ENCODE measurements at places on chromosomes 16 and 17.

GRCh38 chr16:76222087-76222486 lies 55.1 kb upstream of the CNTNAP4 start:
- DNase-seq, result no peak

DNA sequence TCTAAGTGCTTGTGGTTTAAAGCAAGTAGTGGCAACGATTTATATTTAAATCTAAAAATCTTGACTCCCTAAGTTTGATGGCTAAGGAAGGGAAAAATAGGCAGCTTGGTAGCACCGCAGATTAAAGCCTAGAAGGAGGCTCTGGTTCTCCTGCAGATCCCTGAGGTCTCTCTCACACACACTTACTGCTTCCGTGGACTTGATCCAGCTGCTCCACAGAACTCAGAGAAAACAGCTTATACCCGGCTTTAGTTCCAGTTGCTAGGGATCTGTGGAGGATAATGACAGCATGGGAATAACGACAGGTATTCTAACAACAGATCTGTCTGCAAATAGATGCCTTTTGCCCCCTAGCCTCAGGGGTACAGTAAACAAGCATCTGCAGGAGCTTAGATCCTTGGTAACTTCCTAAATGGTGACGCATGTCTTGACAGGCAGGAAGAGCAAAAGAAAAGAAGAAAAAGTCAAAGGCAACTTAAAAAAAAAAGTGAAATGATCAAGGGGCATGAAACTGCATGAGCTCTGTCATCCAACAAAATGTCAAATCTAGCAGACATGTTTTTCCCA lies 4.5 kb downstream of the WIPI1 start:
- no peak for DNase-seq

DNA sequence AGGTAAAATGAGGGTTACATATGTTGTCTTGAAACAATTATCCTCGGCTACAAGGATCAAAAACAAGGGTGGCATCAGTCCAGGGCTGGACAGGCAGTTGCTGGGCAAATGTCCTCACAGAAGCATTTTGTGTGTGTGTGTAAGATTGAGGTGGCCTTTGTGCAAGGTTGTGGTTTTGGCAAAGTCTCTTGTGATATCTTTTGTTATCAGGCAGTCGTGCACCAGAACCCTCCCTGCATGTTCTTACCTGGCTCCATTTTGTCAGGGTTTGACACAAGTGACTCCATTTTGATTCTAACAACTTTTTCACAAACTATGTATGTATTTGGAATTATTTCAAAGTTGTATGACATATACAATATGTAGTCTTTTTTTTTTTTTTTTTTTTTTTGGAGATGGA lies 20.0 kb downstream of the CHAD start:
- no peak for DNase-seq

DNA sequence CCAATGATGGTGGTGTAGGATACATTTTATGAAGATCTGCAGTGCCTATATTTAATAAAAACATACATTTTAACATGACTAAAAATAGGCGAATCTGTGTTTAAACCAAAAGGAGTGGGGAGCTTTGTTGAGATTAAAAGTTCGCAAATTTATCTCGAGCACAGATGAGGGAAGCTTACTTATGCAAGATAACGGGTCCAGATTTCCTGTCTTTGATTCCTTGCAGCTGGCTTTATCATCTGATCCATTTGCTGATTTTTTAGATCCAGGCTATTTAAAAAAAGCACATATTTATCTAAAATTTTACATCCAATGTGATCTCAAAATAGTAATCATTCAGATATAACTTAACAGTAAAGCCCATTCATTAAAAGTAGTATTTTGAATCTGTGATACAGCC lies 57.0 kb upstream of the INTS2 start:
- no peak for DNase-seq

- DNase-seq, result no peak
Observed at GRCh38 chr17:19448341-19449268, 37.6 kb downstream of the RNF112 start.
